Activated CD4-positive, CD25-positive, alpha-beta regulatory T cell (primary cell): ENCODE measurements at places on chromosomes 1 and 21.

- DNase-seq = no peak
Measured at GRCh38 chr1:223246476-223247112, 103.5 kb upstream of the TLR5 start.

DNA sequence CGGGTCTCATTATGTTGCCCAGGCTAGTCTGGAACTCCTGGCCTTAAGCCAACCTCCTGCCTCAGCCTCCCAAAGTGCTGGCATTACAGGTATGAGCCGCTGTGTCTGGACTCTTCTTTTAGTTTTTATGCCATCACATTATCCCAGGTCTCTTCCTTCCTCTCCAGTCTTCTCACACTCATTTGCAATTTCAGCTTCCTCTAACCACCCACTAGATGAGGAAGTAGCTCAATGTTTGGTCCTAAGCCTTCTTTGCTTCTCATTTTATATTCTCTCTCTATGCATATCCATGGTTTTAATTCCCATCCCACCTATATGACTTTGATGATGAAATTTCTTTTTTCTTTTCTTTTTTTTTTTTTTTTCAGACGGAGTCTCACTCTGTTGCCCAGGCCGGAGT lies 3.1 kb upstream of the ZBTB8A start:
- no peak for DNase-seq

DNA sequence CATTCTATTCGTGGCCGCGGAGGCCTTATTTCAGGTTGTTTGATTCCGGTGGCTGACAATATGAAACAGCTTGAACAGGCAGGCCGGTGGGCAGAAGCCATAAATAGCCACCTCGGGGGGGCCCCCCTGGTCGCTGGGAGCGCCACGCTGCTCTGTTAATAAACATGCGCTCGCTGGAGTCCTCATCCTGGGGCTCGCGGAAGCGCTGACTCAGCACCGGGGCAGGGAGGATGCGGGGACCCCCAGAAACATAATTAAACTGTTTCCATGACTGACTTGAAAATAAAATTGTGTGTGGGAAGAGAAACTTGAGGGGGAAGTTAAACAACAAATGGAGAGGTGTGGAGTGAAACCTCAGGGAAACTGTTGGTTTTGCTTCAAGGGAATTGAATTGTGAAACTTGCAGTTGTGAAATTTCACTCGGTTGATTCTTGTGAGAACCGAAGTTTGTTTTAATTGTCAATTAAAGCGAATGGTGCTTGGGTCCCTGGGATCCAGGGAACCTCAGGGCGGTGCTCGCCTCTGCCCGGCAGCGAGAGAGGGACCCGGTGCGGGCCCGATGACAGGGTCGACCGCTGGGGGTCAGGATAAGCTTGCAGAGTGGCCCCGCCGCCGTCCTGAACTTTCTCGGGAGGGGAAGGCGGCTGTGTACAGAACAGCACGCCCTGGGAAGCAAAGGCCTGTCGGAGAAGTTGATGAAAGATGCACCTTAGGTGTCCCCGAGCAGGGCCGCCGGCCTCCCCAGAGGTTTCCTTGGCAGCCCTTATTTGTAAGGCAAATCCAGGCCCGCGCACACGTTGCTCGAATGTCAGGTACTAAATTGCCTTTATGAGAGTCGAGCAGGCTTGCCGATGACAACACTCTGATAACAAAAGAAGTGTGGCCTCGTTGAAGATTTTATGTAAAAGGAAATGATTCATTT lies 176.9 kb upstream of the LMO4 start:
- DNase-seq = no peak

DNA sequence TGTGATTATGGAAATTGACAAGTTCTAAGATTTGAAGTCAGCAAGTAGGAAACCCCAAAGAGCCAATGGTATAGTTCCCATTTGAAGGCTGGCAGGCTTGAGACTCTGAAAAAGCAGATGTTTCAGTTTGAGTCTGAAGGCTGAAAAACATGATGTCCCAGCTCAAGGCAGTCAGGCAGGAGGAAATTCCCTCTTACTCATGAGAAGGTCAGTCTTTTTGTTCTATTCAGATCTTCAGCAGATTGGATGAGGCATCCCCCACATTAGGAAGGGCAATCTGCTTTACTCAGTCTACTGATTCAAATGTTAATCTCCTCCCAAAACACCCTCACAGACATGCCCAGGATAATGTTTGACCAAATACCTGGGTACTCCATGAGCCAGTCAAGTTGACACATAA lies 372.5 kb upstream of the ST6GALNAC5 start:
- no peak for DNase-seq

GRCh38 chr1:69711190-69711930 lies 143.6 kb downstream of the LRRC7 start:
- DNase-seq = no peak

DNA sequence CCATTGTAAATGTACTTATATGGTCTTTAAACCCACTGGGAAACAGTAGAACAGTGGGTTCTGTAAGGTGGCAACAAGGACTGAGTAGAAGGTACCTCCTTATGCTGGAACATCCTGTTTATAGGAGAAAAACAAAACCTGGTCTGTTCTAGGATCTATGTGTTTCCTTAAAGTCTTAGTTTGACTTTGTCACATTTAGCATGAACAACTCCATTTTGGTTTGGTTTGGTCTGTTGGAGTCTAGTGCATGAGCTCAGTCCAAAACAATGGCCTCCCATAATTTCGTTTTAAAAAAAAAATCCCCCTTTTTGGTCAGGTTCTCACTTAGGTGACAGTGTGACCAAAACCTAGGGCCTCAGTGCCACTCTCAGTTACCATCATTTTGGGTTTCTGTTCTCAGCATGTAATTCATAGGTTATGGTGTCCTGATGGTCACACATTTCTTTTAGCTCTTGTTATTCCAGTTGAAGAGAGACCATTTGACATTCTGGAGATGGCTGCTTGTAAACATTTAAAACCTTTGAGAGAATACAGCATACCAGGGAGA lies 66.4 kb upstream of the IL12RB2 start:
- no peak for DNase-seq

DNA sequence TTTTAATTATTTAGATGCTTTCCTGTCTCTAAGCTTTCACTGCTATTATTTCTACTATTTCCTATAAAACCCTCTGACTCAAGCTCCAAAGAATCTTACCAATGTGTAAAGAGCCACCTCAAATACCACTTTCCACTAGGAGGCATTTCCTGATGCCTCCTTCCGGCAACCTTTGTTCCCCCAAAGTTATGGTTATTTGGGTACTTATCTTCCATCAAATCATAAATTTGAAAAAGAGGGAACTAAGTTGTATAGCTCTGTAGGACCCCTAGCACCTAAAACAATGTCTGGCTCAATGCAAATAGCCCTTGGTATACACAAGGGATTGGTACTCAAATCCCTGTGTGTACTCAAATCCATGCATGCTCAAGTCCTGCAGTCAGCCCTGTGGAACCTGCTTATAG lies 79.6 kb downstream of the NME7 start:
- DNase-seq = no peak

DNA sequence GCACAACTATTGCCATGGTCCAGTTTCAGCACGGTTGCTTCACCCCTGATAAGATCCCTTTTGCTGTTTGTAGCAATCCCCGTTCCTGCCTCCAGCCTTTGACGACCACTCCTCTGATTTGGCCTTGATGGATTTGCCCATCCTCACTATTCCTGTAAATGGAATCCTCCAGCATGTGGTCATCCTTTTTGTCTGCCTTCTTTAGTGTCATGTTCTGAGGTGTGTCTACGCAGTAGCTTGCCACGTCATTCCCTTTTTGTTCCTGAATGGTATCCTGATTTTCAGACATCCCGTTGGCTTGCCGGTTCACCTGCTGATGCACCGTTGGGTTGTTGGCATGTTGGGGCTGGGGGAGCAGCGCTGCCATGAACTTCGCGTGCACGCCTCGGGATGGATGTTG lies 7.8 kb downstream of the AJAP1 start:
- DNase-seq = no peak

DNA sequence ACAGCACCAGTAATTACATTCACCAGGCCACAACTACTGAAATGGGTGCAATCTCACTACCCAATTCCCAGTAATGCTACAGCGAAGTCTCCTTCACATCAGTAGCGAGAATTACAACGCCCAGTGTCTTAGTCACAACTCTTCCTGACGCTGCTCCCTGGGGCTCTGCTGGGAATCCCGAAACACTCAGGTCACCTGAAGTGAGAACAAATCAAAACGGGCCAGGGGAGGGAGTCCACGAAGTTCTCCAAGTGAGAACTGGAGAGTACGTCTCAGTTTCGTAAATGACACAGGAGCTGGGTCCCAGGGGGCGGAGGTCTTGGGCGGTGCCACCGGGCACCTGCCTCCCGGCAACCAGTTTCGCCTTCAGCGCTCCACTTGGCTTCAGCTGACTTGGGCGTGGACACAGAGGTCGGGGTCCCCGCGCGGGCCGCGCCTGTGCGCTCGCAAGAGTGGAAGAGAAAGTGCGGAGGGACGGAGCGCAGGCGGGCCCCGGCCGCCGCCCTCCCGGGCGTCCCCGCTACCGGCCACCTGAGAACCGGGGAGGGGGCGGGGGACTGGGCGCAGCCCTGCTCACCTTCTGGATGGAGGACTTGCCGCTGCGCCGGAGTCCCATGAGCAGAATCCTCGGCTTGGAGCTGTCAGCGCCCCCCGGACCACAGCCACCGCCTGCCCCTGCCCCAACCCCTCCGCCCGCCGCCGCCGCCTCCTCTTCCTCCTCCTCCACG lies 575 bp downstream of the RRAGC start:
- DNase-seq = peak; percentile 29

DNA sequence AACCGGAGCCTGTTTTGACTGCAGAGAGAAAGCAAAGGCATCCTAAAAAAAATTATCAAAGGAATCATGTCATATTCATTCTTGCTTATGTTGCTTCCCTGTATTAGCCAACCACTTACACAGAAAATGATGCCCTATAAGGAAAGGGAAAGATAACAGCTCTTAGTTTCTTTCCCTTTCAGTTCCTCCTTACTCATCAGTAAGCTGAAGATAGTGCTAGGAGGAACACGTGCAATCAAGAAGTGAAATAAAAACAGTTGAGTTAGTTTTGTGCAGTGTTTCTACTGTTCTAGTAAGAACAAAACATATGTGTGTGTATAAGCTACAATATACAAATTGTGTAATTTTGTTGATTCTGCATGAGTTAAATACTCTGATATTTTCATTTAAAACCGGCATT lies 45.3 kb upstream of the MTF2 start:
- DNase-seq = no peak

DNA sequence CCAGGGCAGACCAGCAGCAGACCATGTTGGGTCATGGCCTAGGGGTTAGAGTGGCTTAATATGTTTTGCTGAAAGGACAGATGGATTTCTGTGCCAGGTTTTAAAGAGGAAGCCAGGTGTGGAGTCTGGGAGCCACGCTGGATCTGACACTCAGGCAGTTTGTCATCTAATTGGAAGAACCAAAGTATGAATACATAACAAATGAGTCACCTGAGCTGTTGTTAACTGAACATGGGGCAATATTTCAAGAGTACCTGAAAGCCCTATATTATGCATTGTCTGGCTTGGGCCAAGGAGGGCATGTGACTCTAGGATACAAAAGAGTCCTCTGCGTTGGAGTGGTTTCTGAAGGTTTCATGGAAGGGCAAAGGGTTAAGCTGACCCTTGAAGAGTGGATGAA lies 70.6 kb downstream of the LMO4 start:
- no peak for DNase-seq

DNA sequence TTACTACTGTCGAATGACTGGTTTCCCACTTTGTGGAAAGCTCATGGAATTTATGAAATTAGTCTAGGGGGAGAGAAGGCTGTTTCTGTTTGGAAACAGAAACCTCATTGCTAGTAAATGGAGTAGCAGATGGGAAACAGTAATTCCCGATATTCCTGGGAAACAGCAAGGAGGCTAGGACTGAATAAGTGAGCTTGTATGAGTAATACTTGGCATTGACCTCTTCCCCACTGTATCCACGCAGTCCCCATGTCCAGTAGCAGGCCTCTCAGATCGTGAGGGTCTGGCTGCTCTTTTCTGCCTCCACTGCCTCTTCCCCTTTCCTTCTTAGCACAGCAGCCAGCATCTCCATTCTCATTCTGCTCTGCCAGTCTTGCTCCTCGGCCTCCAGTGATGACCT lies 75.5 kb downstream of the PRDM2 start:
- DNase-seq = no peak

DNA sequence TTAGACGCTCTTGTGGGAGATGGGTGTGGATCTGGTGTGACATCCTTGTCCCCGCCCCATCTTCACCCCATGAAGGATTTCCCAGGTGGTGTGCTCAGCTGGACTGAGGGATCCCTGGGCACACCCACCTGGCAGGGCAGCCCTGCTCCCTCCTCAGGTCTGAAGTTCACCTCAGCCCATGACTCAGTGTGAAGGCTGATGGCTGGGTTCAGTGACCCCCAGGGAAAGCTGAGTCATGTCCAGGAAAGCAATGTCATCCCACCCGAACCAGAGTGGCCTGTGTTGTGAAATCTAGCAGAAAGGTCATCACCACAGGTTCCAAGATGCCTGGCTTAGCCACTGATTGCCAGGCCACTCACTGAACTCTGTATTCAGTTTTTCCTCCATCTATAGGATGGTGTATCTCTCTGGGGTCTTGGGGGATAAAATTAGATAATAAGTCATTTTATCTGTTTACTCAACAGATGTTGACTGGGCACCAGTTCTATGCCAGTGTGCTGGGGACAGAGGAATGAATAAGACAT lies 97.7 kb upstream of the JUN start:
- DNase-seq = no peak
